Chondrocyte (in vitro differentiated cells): ENCODE measurements at places on chromosomes 5 and 9. TPM values are rescaled to one million over a fixed set of nuclear protein-coding genes. Genes with fewer than 3 reads are reported as not detected.
A peak's percentile ranks its signal among the peaks of the same experiment; 100 is the strongest.

- no peaks in the 10 kb centered on the region for H3K36me3 ChIP-seq
- H3K4me1 ChIP-seq, result peaks cover 7% of the 10 kb centered on the region
- no peaks in the 10 kb centered on the region for H3K27me3 ChIP-seq
- no peak for DNase-seq
- H3K4me3 ChIP-seq, result no peak overlapping the region
These were observed 189.2 kb upstream of the NR3C1 start for GRCh38 chr5:143592648-143593047.

- peak overlapping the region; percentile 51 for H3K4me3 ChIP-seq
- peaks cover 19% of the 10 kb centered on the region for H3K27me3 ChIP-seq
- H3K4me1 ChIP-seq, result peaks cover 15% of the 10 kb centered on the region
- no peak for DNase-seq
These were observed 6.6 kb upstream of the XPA start for GRCh38 chr9:97703437-97704344.

DNA sequence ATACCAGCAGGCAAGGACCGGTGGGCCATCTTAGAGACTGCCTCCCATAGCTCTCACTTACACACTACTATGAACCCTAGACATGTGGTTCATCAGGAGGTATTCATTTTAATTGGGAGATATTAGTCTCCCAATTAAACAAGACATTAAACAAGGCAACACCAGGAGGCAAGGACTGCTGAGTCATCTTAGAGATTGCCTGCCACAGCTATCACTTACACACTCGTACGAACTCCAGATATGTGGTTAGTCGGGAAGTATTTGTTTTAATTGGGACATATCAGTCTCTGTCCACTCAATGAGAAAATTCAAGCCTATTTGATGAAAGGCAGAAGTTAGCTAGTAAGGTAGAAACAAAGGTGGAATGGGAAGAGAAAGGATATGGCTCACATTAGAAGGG is 343.9 kb downstream of the NFIB start:
- no peak overlapping the region for H3K27ac ChIP-seq
- peaks cover 2% of the 10 kb centered on the region for H3K36me3 ChIP-seq
- H3K4me1 ChIP-seq, result peaks cover 10% of the 10 kb centered on the region
- no peak overlapping the region for H3K4me3 ChIP-seq
- no peaks in the 10 kb centered on the region for H3K27me3 ChIP-seq

GRCh38 chr9:138020795-138021182 is 143.2 kb downstream of the CACNA1B start:
- H3K27me3 ChIP-seq, result peaks cover 32% of the 10 kb centered on the region
- H3K4me1 ChIP-seq, result no peaks in the 10 kb centered on the region
- DNase-seq, result peak; percentile 71
- H3K36me3 ChIP-seq, result no peaks in the 10 kb centered on the region

DNA sequence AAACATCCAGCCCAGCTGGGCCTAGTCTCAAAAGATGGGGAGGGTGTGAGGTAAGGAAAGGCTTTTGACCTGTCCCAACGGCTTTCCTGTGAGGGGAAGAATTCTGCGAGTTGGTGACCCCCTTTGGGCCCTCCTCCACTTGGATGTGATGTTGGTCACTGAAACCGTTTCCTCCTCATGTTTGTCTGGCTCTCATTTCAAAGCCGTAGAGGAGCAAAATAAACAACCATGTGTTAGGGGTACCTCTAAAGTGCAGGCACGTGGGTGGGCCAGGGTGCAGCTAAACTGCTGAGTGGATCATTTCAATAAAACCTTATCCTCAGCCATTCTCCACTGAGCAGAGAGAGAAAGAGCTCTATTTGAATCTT is 84.3 kb upstream of the MELK start:
- H3K27ac ChIP-seq, result peak overlapping the region; percentile 98
- peak overlapping the region; percentile 82 for H3K4me3 ChIP-seq
- H3K4me1 ChIP-seq, result peaks cover 39% of the 10 kb centered on the region
- H3K36me3 ChIP-seq, result no peaks in the 10 kb centered on the region
- DNase-seq, result no peak

GRCh38 chr5:154103233-154103632 is 64.5 kb downstream of the MFAP3 start:
- H3K4me1 ChIP-seq, result no peaks in the 10 kb centered on the region
- peaks cover 2% of the 10 kb centered on the region for H3K36me3 ChIP-seq
- no peak overlapping the region for H3K4me3 ChIP-seq
- H3K27me3 ChIP-seq, result no peaks in the 10 kb centered on the region

GRCh38 chr5:135462304-135462703 is 10.2 kb upstream of the TIFAB start:
- peaks cover 15% of the 10 kb centered on the region for H3K4me1 ChIP-seq
- peaks cover 1% of the 10 kb centered on the region for H3K36me3 ChIP-seq
- no peak overlapping the region for H3K4me3 ChIP-seq
- peak; percentile 19 for DNase-seq
- no peak overlapping the region for H3K27ac ChIP-seq
- peaks cover 58% of the 10 kb centered on the region for H3K27me3 ChIP-seq

- H3K4me1 ChIP-seq, result peaks cover 16% of the 10 kb centered on the region
- H3K4me3 ChIP-seq, result no peak overlapping the region
- H3K36me3 ChIP-seq, result no peaks in the 10 kb centered on the region
- no peaks in the 10 kb centered on the region for H3K27me3 ChIP-seq
- no peak overlapping the region for H3K27ac ChIP-seq
These were observed 14.2 kb upstream of the KIF27 start for GRCh38 chr9:83935276-83935935.

GRCh38 chr5:179265514-179266290 is 79.6 kb downstream of the ADAMTS2 start:
- no peaks in the 10 kb centered on the region for H3K36me3 ChIP-seq
- peak overlapping the region; percentile 100 for H3K27ac ChIP-seq
- H3K4me3 ChIP-seq, result peak overlapping the region; percentile 46
- no peaks in the 10 kb centered on the region for H3K27me3 ChIP-seq

DNA sequence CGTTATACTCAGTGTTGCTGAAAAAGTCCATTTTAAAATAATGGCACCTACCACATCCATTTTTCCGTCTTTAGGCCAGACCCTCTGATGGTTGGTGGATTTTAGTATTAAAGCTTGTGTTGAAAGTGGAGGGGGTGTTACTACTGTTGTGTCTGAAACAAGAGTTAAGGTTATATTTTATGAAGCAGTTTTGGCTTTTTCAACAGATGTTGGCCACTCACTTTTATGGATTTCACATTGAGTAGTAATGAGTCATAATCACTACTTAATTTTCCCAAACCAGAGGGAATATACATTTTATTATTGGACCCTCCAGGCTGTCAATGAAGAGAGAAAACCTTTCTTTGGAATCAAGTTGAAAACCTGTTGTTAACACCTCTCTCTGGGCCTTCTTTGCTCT is 88.0 kb downstream of the TRIO start:
- H3K27me3 ChIP-seq, result no peaks in the 10 kb centered on the region
- H3K4me3 ChIP-seq, result no peak overlapping the region
- H3K27ac ChIP-seq, result peak overlapping the region; percentile 34
- H3K4me1 ChIP-seq, result peaks cover 80% of the 10 kb centered on the region
- peaks cover 2% of the 10 kb centered on the region for H3K36me3 ChIP-seq

SLC34A1 gene
- not detected in 3 replicates for total RNA-seq

FLT4 gene
- total RNA-seq, result 0.10 to 0.31 TPM (median 0.29 TPM) in 3 replicates

BARHL1 gene
- total RNA-seq, result not detected in 3 replicates

FAM221B gene
- total RNA-seq, result not detected in 3 replicates

KIF4B gene
- total RNA-seq, result 0.07 TPM in 1 of 3 replicates, not detected in the others
